ENCODE measurements at places on chromosomes 12 and 14.

DNA sequence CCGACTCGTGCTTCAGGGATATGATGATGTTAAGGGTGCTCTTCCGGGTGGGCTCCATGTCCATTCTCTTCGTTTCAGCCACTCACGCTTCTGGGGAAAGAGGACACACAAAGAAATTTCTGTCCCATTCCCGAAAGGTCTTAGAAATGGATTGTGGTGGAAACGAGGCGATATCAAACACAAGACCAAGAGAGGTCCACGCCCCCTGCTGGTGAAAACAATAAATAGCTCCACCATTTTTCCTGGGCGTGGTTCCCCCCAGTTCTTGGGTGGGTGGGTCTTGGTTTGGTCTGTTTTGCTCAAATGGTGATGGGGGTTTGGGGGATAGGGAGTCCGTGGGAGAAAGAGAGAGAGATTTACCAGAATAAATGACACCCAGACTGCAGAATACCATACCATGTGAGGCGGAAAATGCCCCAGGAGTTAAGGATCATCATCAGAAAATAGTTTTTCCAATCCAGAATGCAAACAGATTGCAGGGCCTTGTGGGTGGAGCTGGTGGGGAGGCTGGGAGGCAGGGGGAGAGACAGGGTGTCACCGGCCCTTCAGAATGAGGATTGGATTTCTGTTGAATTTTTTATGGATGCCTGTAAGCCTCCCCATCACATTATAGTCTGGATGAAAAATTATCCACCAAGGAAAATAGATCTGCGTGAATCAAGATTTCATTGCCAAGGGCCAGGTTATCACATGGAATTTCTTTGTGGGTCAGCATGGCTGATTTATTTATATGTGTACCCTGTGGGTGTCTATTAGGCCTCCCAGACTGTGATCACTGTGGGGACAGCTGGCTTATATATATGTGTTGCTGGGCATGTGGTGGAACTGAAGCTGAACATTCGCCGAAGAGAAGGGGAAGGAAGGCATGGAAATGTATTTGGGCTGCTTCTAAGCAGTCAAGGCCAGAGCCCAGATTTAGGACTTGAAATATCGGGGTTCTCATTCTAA lies 55.8 kb downstream of the SRRM4 start:
- DNase-seq, result no peak

DNA sequence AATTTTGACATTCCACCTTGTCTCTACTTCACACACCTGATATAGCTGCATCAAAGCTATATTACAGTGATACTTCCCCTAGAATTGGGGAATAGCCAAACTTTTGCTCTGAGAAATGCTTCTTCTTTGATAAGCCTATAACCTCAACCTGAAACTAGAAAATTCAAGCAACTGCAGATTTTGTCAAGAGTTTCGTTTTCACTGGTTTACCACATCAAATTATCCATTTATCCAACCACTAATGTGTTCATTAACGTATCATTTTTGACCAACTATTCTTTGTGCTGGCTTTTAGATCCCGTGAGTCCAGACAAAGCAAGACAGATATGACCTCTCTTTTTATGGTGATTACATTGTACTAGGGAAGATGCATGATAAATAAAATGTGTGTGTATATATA lies 13.5 kb upstream of the TAS2R46 start:
- no peak for DNase-seq

DNA sequence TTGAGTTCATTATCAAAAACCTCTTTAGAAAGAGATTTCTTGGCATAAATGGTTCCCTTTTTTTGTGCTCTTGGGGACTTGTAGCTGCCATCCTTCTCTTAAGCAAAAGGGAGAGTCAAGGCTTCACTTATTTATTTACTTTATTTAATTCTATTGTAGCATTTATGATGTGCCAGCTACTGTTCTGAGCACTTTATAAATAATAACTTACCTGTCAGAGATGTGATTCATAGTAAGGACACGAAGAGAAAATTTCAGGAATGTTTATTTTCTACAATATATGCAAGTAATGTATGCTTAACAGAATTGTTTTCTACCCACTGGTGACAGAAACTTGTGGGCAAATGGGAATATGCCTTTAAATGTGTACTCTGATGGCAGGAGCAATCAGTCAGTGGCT lies 33.3 kb downstream of the TMEM117 start:
- no peak for DNase-seq

- no peak for DNase-seq
Observed at GRCh38 chr12:55673638-55674037, 34.1 kb downstream of the ITGA7 start.

- DNase-seq, result no peak
Observed at GRCh38 chr14:35814371-35815005, 5.4 kb upstream of the RALGAPA1 start.

DNA sequence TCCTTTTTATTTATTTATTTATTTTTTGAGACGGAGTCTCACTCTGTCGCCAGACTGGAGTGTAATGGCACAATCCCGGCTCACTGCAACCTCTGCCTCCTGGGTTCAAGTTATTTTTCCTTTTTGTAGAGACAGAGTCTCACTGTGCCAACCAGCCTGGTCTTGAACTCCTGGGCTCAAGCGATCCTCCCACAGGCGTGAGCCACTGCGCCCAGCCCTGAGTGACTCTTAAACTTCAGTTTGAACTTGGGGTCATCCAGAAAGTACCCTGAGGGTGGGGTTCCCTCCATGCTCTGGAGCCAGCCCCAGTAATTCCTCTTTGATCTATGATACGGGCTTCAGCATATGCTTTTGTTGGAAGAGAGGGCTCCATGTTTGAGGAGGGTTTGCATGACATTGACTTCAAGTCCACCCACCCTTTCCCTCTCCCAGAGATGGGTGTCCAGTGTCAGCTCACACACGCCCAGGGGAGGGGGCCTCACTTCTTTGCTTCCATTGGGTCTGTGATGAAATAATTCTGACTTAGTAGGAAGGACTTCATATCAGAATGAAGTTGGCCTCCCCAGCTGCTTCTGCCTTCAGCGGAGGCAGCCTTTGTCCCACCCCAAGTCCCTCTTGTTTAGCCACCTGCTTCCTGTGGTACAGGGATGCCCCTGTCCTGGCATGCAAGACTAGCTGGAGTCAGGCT lies 11.9 kb downstream of the SDS start:
- no peak for DNase-seq

DNA sequence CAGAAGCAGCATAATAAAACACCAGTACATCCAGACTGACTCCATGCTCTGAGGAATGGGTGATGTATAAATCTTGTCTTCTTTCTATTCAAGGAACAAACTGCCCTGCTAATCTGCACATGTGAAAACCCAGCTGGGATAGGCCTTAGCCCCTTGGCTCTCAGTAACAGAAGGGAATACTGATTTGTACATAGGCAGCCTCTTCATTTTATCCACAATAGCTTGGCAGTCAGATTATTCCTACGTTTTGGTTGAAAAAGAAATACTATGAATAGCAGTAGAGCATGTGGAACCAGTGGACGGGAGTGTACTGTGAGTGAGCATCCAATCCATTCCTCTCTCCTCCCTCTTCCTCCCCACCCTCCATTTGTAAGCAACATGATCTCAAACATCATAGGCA lies 113.5 kb upstream of the ARHGAP5 start:
- no peak for DNase-seq

DNA sequence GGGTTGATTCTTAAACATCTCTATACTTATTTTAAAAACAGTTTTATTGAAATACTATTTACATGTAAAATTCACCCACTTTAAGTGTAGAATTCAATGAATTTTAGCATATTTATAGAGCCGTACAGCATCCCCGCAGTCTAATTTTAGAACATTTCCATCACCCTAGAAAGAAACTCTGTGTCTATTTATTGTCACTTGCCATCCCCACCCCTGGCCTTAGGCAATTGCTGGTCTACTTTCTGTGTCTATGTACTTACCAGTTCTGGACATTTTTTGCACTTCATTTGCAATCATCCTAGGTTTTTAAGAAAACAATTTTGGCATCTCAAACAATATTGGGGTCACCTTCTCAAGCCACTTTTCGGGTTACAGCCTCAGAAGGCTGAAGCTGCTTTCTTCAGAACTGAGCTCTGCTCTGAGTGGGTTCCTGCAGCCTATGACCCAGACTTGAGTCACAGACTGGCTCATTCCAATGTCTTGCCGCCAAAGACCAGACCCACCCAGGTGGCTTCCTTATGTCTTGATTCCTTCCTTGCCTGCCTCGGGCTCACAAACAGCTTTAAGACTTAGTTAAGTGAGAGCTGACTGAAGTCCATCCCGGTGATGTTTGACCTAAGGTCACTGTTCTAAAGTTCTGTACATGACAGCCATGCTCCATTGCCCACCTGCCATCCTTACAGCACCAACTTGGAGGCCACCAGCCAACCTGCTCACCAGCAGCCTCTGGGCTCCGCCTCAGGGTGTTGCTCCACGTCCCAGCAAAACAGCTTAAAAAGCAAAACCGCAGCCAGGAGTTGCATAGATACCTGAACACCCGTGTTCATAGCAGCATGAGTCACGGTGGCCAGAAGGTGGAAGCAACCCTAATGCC lies 131.5 kb downstream of the CHST11 start:
- DNase-seq, result no peak

DNA sequence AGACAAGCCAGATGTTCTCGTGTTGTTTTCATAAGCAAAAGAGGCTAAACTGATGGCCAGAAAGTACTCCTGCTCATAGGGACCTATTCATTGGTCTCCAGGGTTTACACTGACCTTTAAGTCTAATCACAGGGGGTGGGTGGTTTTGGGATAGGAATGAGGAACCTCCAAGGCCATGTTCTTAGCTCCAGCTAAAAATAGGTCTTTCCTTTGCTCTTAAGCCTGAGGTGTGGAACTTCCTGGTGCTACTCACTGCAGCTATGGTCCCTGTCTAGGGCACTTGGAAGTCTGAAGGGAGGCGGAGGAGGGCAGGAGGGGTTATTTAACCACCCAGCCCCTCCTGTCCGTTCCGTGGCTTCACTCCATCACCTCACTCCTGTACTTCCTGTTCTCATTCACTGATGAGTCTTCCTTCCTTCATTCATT lies 18.6 kb downstream of the GPRC5A start:
- DNase-seq, result no peak

Data from iPS DF 6.9 (cell line).